ENCODE measurements at places on chromosomes 2 and 18.

- no peak for DNase-seq
Observed at GRCh38 chr18:21805771-21806366, 65.3 kb downstream of the MIB1 start.

- DNase-seq: no peak
Observed at GRCh38 chr18:41756141-41756540, 198.9 kb upstream of the PIK3C3 start.

DNA sequence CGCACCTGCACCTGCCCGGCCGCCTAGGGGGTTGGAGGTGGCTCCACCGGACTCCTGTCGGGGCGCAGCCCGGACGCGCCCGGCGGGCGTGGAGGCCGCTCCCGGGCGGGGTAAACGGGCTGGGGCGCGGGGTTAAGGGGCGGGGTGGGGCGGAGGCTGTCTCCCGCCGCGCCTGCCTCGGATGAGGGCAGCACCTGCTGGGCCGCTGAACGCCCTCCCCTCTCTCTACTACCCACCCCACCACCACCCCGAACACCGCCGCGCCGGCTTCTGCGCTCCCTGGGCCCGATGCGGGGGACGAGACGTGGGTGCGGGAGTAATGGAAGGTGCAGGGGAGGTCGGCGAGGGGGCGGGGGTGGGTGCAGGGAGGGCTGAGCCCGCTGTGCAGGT is 224.8 kb upstream of the ID2 start:
- no peak for DNase-seq

DNA sequence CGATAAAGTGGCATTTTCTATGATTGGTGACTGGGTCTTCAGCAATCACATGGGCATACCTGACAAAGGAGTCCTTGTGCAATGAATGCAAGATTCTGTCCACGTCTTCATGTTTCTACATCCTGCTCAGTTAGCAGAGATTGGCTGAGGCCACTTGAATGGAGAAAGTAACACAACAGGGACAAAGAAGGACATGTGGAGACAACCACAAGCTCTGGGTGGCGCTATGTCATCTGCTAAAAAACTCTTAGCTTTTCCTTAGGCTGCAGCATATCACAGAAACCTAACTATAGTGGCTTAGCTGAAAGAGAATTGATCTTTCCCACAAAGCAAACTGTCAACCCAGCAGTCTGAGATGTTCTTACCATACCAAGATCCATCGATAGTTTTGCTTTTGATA is 1109.7 kb downstream of the SOCS6 start:
- no peak for DNase-seq

- DNase-seq: no peak
Observed at GRCh38 chr2:112026509-112026908, 28.6 kb upstream of the TMEM87B start.

DNA sequence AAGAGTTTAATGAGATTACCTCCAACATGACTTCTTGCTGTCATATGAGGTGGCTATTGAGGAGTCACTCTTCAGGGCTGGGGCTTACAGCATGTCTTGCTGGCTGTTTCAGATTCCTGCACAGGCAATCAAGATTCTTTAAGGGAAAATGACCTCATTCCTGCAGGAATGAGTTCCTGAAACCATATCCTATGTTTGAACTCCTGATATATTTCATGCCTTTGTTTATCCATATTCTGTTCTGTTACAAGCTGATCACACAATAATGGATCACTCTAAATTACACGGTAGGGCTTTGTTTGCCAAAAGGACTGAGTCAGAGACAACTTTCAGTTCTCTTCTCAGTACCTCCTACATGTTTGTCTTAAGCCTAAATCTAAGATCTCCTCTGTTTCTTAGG is 879.8 kb upstream of the PIK3C3 start:
- no peak for DNase-seq

- DNase-seq: no peak
Observed at GRCh38 chr2:148887350-148888002, 12.4 kb downstream of the KIF5C start.

- DNase-seq: no peak
Observed at GRCh38 chr2:33342705-33343104, 133.7 kb upstream of the RASGRP3 start.

GRCh38 chr2:12304564-12305171 is 412.1 kb upstream of the TRIB2 start:
- DNase-seq: no peak

DNA sequence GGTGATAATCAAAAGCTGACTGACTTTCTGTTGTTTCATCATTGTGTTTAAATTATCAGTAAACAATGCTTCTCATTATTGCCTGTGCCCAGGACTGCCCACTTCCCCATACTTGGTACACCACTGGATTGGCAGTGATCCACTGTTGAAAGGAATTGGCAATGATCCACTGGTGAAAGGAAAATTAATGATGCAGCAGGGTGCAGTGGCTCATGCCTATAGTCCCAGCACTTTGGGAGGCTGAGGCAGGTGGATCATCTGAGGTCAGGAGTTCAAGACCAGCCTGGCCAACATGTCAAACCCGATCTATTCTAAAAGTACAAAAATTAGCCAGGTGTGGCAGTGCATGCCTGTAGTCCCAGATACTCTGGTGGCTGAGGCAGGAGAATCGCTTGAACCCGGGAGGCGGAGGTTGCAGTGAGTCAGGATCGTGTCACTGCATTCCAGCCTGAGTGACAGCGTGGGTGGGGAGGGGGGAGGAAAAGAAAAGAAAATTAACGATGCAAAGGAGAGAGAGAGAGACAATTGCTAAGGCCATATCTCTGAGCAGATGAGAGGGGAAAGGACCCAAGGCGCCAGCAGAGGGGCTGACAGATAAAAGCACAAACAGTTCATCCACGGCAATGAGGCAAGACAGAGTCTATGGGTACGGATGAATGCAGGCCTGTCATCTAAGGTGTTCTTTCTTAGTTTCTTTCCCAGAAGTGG is 10.2 kb upstream of the GTF2A1L start:
- no peak for DNase-seq

DNA sequence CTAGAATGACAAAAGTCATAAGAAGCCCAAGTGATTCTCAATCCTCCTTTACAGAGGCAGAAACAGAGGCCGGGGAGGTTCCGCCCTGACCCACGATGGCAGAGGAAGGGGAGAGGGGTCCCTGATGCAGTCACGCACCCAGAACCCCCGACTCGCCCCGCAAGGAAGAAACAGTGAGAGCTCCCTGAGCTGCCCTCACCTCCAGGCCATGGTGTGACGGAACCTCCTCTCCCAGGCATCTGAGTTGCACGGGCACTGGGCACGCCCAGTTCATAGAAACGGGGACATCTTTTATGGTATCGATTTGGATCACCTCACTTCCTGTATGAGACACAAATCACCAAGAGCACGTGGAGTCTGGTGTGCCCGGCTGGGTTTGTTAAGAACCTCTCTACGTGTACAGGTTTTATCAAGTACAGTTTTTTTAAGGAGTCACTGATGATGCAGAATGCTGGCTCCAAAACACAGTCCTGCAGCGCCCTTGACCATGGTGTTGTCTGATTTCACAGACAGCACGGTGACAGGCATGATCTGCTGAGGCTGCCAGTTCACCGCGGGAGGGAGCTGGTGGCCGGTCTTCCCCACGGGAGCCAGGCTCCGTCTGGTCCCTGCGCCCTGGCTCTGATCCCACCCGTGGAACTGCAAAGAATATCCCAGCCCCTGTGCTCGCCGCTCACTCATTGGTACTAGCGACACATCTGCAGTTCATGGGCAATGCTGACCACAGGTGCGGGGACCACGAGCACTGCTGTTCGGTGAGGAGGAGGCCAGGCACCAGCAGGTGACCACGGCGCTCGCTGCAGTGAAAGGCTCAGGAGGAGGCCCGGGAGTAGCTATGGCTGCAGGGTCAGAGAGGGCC is 35.6 kb downstream of the PXDN start:
- no peak for DNase-seq

- peak; percentile 85 for DNase-seq
Observed at GRCh38 chr2:85678794-85679672, 11.0 kb upstream of the SFTPB start.

DNA sequence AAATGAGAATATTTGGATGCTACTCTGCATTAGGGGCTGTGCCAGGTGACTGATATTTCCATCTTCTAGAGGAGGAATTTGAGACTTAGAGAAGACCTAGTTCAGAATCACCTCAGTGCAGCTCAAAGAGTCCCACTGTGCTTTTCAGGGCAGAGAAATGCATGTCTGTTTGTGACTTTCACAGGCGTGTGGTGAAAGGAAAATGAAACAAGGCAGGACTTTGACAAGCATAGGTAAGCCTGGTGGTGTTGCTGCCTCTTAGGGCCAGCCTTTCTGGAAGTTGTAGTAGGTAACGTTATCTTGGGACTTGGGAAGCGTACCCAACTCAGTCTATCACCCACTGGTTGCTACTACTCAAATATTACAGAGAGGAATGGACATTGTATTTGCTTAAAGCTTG is 2.6 kb downstream of the GPR39 start:
- no peak for DNase-seq

DNA sequence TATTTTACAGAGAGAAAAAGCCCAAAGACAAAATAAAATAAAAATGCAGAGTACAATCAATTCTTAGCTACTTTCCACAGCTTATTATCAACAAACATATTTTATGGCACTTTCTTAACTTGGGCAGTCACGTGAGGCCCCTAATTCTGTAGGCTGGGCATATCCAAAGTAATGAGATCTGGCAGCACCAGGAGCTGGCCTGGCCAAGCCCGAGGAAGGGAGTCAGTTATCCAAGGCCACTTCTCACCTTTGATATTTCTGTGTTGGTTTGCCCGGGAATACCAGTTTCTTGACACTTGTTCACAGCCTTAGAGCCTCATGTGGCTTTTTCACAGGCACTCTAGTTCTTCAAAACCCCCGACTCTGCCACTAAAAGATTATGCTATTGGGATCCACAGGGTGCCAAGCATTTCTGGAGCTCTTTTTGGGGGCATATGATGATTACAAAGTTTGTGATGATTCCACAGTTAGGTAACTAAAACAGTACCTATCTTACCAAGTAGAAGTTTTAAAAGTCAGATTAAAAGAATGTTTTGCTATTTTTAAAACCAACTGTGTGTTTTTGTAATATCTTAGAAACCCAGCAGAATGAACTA is 90.4 kb downstream of the MEP1B start:
- DNase-seq: no peak

DNA sequence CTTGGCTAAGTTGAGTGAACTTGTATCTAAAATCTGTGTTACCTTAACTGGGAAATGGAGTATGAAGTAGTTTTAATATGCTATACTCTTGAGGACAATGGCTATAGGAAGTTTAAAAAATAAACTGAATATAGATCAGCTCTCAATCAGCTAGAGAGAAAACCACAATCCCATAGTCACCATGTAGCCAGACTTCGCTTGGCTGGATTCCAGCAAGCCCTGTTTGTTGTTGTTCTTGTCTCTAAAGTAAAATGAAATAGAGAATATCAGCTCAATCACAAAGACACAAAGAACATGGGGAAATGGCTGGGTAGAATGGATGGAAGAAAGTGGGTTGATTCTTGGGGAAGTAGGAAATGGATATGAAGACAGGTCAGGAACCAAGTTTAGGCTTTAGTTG is 234.9 kb downstream of the PHLPP1 start:
- no peak for DNase-seq

GRCh38 chr2:203814661-203815540 is 52.7 kb upstream of the CTLA4 start:
- peak; percentile 43 for DNase-seq

- DNase-seq: no peak
Observed at GRCh38 chr18:49225160-49225559, 235.3 kb downstream of the DYM start.

GRCh38 chr2:144331674-144332355 is 188.1 kb downstream of the ZEB2 start:
- peak; percentile 52 for DNase-seq

GRCh38 chr2:29837925-29838324 is 83.5 kb downstream of the ALK start:
- DNase-seq: no peak

- no peak for DNase-seq
Observed at GRCh38 chr2:219737270-219737691, 109.9 kb downstream of the SLC4A3 start.

- DNase-seq: no peak
Observed at GRCh38 chr2:104864280-104865095, 10.6 kb downstream of the POU3F3 start.

DNA sequence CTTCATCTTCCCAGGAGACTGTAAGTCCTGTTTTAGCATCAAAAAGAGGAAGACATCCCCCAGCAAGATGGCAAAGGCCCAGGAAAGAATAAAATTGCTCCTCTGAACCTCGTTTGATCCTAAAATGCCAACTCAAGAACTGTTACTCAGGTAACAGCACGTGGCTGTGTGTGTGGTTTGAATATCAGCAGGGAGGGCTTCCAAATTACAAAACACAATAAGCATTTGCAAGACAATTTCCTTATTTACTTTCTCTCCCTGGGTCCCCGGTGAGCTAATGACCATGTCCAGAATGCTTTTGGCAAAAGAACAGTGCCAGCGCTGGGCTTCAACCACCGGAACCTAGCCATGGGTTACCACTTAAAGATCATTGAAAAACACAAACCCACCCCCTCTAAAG is 163.6 kb downstream of the C1D start:
- no peak for DNase-seq

GRCh38 chr2:46188041-46188716 is 109.0 kb upstream of the EPAS1 start:
- DNase-seq: no peak

GRCh38 chr18:9617006-9617542 is 2.7 kb upstream of the PPP4R1 start:
- DNase-seq: no peak

DNA sequence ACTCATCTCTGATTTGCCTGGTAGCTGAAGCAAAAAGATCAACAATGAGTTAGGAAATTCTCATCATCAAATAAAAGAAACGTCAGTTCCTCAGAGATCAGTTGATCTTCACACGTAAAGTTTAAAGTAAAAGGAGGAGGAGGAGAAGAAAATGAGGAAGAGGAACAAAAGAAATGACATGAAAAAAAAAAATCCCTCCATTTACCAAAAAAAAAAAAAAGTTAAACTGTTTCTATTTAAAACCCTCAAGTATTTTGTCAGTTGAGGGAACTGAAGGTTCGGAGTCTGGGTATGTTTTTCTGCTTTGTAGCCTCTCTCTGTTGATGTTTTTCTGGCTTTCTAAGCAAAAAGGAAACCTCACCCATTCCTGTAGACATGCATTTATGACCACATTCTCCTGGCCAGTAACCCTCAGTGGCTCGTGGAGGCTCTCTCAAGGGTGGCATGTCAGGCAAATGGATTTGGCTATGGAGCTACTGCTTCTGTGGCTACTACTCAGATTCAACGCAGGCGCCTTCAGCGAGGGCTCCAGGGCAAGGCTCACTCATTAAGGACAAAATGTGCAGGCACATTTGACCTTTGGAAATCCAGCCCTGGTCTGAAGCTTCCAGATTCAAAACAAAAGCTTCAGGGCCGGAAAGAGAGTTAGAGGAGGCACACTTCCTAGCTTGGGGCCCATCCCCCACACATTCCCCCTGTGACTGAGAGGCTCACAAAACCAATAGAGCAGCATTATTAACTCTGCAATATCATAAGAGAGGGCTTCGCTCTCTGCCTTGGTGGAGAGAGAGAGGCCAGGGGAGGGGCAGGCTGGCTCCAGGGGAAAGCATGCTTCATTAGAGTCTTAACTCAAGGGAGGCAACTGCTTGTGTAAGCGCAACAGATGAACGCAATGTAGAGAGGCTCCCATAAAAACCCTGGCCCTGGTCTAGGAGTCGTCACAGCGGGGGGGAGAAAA is 22.3 kb downstream of the KLF7 start:
- DNase-seq: no peak

All from stimulated activated CD4-positive, alpha-beta T cell treated with anti-CD3 and anti-CD28 coated beads, Interleukin-12 subunit alpha, Interleukin-12 subunit beta, amount 100 ng/mL, for 48 hours (primary cell).